ENCODE measurements at places on chromosomes 12 and 14.
A peak's percentile ranks its signal among the peaks of the same experiment; 100 is the strongest.

DNA sequence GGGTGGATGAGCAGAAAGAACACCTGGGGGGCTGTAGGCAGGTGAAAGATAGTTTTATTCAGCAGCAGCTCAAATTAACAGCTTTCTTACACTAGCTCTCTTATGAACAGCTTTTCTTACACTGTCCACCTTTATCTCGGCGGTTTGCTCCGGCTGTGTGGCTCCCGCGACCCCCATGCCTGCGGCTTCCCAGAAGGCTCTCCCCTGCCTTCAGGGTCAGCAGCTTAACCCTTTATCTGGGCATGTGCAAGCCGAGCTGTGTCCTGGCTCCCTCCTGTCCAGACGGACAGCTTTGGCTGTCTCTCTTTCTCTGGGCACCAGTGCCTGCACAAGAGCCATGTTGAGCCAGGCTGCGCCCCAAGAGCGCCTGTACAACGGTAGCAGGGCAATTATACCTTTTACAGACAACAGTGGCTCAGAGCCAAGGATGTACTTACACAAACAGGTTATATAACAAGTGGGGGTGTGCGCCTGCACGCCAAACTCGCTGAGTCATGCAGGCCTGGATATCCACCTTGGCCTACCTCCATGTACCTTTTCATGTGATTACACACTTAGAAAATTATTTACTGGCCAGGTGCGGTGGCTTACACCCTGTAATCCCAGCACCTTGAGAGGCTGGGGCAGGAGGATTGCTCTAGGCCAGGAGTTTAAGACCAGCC is 28.5 kb upstream of the KLHL42 start:
- DNase-seq, result no peak

- no peak for DNase-seq
Observed at GRCh38 chr14:55092341-55092740, 36.7 kb upstream of the LGALS3 start.

GRCh38 chr14:70087380-70087697 is 101.4 kb downstream of the SLC8A3 start:
- DNase-seq, result no peak

DNA sequence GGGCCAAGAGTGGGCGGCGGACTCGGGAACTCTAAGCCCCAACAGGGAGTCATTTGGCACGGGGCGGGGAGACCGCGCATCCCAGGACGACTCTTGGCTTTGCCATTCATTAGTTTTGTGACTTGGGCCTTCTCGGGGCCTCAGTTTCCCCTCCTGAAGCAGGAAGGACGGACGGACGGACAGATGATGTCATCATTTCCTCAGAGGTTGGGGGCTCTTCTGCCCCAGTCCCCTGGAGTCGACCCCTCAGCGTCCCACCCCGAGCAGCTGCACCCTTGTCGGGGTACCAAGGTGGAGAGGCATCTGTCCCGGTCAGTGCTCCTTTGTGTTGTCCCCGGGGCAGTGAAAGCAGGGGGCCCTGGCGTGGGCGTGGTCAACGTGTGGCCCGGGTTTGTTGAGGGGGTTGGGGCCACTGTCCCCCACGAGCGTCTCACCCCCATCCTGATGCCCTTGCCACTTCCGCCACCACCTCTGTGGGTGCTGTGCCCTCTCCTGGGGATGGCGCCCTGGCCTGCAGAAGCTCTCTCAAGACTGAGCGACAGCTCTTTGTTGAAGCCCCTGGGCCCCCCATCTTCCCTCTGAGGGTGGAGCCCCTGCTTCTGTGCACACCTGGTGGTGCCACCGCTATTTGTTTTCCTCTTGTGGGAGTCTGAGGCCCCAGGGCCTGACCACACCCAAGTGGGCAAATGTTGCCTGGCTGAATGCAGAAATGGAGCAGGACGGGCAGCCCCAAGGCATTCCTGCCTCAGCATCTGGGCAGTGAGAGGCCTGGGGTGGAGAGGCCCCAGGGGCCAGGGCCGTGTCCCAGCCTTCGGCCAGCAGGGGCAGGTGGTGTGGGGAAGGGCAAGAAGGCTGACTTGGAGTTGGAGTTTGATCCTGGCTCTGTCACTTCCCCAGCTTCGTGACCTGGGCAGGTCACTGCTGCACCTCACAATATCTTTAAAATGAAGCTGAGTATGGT is 896 bp downstream of the HHIPL1 start:
- DNase-seq, result no peak

DNA sequence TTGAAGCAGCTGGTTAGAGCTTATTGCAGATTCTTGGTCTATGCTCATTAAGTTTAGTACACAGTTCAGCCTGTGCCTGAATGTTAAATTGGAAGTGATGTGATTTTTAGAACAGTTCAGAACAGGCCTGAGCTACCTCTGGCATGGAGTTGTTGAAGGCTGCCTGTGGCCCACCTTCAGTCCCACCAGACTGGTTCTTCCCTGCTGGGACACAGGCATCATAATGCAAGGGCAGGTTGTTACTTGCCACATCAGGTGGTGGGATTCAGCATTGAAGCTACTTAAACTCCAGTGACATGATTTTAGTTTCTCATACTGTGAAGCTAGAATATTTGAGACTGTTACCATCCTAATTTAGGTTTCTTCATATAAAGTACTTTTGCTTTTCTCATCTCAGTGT is 49.4 kb downstream of the PROX2 start:
- no peak for DNase-seq

GRCh38 chr14:101503431-101504095 is 57.7 kb upstream of the DIO3 start:
- DNase-seq, result no peak

- peak; percentile 0 for DNase-seq
Observed at GRCh38 chr12:34291426-34291901, 269.2 kb downstream of the ALG10 start.

DNA sequence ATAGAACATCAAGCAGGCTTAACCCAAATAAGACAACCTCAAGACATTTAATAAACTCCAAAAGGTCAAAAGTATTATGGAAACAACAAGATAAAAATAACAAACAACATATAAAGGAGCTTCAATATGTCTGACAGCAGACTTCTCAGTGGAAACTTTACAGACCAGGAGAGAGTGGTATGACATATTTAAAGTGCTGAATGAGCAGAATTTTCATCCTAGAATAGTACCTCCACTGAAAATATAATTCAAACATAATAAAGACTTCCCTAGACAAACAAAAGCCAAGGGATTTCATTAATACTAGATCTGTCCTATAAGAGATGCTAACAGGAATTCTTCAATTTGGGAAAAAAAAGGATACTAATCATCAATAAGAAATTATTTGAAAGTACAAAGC is 1005.0 kb downstream of the TMTC2 start:
- DNase-seq, result no peak

DNA sequence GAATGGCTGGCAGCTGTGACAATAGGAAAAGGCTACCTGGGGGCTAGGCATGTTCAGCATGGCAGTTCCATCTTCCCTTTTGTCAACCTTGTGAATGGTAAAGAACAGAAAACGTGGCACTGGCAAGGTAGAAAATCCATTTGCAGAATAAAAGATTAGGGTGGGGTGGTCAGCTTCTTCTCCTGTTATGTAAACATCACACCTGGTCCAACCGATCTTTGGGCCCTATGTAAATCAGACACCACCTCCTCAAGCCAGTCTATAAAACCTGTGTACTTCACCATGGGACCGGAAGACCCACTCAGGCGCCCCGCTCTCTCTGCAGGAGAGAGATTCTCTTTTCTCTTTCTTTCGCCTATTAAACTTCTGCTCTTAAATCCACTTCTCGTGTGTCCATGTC is 19.6 kb upstream of the TMEM30B start:
- no peak for DNase-seq

GRCh38 chr12:25769082-25769945 is 189.2 kb upstream of the RASSF8 start:
- peak; percentile 61 for DNase-seq

- no peak for DNase-seq
Observed at GRCh38 chr12:512933-513332, 53.2 kb downstream of the B4GALNT3 start.

- peak; percentile 13 for DNase-seq
Observed at GRCh38 chr12:30622509-30622908, 73.2 kb downstream of the IPO8 start.

DNA sequence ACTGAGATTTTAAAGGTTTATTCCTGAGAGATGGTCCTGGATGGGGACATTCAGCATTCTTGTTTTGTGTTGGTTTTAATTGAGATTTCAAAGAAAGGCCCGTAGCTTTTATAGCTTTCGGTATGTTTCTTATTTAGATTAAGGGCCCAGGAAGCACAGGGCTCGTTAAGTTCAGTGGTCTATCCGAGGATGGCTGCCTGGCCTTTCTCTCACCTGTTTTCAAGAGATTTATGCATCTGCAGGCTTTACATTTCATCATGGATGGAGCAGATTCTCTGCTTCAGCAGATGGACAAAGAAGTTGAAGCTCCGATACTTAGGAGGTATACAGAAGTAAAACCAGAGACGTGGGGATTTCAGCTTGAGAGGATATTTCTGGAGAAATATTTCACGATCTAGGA is 16.0 kb downstream of the FZD10 start:
- DNase-seq, result no peak

- DNase-seq, result no peak
Observed at GRCh38 chr14:81289516-81289915, 68.8 kb upstream of the GTF2A1 start.

GRCh38 chr12:83859021-83859420 is 1053.6 kb downstream of the SLC6A15 start:
- DNase-seq, result no peak

DNA sequence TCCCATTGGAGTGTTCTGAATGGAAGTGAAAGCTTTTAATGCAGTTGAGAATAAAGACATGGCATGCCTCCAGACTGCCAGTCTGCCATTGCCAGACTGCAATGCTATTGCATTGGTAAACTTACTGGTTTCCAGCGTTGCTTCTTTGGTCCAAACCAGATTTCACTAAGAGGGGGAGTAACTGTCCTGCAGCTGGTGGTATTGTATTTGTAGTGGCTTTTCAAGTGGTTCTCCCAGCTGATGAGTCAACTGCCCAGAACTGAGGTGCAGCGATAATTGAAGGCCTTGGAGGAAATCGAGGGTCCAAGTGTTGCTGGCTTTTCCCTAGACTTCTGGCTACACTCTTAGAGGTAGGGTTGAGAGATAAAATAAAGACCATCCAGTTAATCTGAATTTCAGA is 31.9 kb downstream of the ERG28 start:
- peak; percentile 29 for DNase-seq
